ENCODE measurements at places on chromosomes 12 and 14.

DNA sequence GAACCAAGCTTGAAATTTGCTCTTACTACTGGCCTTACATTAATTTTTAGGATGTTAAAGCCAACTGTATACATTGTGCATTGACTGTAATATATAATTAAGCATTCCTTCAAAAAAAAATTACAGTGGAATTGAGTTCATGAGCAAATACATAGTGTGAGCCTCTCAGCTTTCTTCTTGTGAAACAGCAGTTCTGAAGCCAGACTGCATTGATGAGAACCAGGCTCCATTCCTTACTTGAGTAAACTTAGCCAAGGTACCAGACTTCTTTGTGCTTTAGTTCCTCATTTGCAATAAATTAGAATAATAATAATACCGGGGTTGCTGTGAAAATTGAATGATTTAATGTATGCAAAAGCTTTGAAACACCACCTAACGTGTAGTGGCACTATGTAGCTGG is 169.5 kb downstream of the ANO4 start:
- DNase-seq: no peak

GRCh38 chr12:4769073-4769472 is 48.9 kb downstream of the GALNT8 start:
- no peak for DNase-seq

- DNase-seq: no peak
Measured at GRCh38 chr12:62712681-62713573, 222.0 kb downstream of the PPM1H start.

GRCh38 chr14:104087505-104087904 is 2.0 kb downstream of the ASPG start:
- DNase-seq: peak; percentile 6

DNA sequence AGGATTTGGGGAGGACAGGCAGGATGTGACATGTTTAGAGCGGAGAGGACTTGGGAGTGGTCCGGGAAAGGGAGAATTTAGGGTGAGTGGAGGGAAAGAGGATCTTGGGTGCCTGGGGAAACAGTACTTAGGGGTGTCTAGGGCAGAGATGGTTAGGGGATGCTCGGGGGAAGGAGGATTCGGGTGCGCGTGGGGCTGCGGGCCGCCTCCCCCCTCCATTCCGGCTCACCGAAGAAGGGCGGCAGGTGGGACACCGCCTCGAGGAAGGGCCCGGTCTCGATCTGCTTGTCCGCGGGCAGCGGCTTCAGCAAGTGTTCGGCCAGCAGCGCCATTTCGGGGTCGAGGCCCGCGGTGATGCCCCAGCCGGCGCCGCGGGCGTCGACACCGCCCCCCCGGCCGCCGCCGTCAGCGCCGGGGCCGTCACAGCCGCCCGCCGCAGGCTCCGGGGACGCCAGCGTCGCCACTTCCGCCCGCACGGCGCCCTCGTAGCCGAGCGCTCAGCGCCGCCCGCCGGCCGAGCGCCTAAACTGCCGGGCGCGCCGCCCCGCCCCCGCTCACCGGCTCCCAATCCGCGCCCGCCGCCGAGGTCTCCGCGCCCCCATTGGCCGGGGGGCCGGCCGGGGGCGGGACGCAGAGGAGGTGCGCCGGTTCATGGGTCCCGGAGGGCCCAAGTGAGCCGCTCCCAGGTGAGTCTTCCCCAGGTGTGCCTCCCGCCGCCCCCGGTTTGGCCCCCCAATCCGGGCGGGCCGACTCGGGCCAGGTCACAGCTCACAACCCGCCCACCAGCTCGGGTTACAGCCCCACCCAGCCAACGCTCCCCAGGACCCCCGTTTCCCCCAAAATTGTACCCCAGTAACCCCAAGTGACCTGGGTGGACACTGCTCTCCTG is at the start of gene GLTP:
GLTP (minus strand) TSS at position 499 of the 889 bp plus-strand sequence; CDS start at position 332, 167 bp downstream.
- DNase-seq: peak; percentile 91

Measured in stomach (tissue), 19 donors.